ENCODE measurements at places on chromosomes 4 and X. TPM values are rescaled to one million over a fixed set of nuclear protein-coding genes. Genes with fewer than 3 reads are reported as not detected.

PNMA3 gene
- total RNA-seq = 0.43 TPM

DNA sequence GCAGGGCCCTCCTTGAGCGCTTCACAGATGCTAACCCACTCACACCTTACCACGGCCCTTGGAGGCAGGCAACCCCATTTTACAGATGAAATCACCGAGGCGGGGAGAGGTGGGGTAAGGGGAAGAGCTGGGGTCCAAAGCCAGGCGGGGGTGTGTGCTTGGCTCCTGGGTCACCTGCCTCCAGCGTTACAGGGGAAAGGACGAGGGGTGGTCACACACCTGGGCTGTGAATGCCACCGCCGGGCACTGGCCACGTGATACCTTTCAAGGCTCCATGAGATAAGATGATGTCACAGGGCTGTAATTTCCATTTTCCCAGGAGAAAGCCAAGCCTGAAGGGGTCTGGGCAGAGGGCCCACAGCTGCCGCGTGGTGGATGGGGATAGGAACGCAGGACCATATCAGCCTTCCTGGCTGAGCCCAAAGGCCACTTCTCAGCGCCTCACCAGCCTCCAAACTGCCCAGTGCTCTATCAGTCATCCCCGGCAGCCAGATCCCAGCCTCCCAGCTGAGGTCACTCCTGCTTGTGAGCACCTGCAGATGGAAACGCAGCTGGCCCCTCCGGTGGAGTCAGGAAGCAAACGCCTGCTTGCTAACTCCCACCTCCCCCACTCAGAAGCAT lies 62.4 kb upstream of the CRMP1 start:
- peak; percentile 31 for DNase-seq

DNA sequence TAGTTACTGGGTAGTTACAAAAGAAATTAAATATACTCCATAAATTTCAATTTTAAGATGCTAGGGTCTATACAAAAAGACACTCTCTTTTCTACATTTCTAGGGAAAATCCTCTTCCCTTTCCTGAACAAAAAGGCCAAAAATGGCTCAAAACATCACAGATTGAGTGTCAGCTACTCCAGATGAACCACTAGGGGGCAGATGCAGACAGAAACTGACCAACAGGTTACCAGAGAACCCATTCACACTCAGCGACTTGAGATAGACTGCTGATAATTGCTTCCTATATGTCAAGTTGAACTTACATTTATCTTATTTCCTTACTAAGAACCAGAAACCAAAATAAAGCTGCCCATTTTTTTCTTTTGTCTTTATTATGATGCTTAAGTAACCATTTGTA lies 83.4 kb upstream of the MID1IP1 start:
- no peak for DNase-seq

DNA sequence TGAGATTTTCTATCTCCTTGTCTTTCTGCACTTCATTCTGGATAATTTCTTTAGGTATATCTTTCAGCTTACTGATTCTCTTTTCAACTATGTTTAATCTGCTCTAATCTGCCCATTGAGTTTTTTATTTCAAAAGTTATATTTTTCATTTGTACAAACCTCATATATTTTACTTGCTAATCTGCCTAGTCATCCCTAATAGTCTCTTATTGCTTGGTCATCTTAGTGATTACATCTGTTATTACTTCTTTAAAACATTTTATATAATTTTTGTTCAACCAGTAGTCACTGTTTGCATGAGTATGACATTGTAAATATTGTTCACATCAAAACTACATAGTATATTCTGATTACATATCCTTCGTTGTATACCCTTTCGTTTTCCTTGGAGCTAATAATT lies 32.4 kb downstream of the KANTR start:
- DNase-seq = no peak

GRCh38 chrX:126164689-126165400 lies 1.2 kb downstream of the DCAF12L2 start:
- peak; percentile 72 for DNase-seq

POLN gene
- 1.2 TPM for total RNA-seq
